ENCODE measurements at places on chromosomes 7 and 10. TPM values are rescaled to one million over a fixed set of nuclear protein-coding genes. Genes with fewer than 3 reads are reported as not detected.

GRCh38 chr10:100781145-100781665 is 35.8 kb downstream of the PAX2 start:
- no peak for DNase-seq

DNA sequence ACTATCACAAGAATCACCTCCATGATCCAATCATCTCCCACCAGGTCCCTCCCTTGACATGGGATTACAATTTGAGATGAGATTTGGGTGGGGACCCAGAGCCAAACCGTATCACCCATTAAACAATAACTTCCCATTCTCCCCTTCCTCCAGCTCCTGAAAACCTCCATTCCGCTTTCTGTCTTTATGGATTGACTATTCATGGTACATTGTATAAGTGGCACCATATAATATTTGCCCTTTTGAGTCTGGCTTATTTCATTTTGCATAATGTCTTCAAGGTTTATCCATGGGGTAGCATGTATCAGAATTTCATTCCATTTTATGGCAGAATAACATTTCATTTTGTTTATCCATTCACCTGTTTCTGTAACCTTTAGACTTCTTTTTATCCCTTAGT is 39.2 kb upstream of the GARS1 start:
- no peak for DNase-seq

- DNase-seq, result peak; percentile 30
Observed at GRCh38 chr10:35335133-35336083, 901 bp upstream of the CCNY start.

DNA sequence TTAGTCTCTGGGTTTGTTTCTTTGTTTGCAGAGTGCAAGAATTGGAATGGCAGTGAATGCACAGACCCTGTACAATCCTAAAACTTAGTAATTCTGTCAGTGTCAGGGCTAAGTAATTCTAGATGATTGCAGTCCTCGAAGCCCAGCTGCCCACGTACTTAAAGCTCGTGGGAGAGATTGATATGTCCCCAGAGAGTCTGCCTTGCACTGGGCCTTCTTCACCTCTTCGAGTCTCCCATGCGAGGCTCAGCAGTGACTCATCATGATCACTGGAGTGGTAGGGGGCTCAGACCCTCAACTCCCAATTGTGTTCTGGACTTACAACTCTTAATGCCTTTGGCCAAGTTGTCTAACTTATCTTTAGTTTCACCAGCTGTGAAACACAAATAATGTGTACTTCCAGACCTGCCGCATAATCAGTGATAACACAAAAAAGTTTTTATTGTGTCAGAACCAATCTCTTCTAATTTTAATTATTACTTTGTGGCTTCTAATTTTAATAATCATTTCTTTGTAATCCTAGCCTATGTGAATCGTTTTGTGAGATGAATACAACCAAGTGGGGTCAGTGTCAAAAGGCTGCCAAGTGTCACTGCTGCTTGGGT is 345.6 kb upstream of the LRGUK start:
- DNase-seq, result no peak

GRCh38 chr7:12777257-12777656 is 89.8 kb downstream of the ARL4A start:
- no peak for DNase-seq

GRCh38 chr7:146115851-146116520 is 615 bp upstream of the CNTNAP2 start:
- no peak for DNase-seq

DNA sequence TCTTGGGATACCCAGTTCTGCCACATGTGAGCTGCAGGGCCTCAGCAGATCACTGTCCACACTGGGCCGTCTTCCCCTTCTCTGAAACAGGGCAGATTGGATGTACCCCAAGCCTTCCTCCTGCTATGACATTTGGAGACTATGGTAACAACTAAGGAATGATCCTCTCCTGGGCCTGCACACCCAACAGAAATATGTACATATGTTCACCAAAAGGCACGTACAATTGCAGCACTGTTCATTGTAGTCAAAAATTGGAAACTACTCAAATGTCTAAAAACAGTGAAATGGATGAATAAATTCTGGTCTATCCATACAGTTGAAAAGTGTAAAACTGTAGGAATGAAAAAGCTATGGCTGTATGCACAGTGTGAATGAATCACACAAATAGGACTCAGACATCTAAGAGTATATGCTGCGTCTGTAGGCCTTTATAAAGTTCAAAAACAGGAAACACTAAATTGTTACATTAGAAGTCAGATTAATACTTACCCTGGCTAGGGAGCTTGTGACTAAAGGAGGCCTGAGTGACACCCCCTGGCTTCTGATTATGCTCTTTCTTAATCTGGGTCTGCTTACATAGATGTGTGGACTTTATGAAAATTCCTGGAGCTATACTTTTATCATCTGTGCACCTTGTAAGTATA is 16.1 kb upstream of the XPNPEP1 start:
- DNase-seq, result no peak

DNA sequence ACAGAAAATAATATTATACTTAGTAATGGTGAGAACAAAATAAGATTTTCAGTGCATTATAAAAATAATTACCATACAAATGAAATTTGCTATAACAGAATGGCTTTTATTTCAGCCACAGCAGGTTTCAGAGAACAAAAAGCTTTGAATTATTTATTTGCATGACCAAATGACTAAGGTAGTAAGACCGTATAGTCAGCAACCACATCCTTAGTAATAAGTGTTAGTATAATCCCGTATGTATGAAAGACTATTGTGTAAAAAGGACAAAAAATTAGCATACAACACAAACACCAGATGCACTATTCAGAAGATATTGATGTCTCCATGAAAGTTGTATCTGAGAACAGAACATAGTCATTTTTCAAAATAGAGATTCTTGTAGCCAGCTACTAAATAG is 12.2 kb downstream of the PDZD8 start:
- DNase-seq, result no peak

- DNase-seq, result no peak
Observed at GRCh38 chr10:79555354-79556309, 4.6 kb downstream of the SFTPA2 start.

Gene ANKRD30A
- polyA plus RNA-seq, result not detected

Gene STOX1
- 1.4 TPM for polyA plus RNA-seq

Gene LRRC17
- polyA plus RNA-seq, result 0.39 TPM
